ENCODE measurements at places on chromosomes 7 and 10.

DNA sequence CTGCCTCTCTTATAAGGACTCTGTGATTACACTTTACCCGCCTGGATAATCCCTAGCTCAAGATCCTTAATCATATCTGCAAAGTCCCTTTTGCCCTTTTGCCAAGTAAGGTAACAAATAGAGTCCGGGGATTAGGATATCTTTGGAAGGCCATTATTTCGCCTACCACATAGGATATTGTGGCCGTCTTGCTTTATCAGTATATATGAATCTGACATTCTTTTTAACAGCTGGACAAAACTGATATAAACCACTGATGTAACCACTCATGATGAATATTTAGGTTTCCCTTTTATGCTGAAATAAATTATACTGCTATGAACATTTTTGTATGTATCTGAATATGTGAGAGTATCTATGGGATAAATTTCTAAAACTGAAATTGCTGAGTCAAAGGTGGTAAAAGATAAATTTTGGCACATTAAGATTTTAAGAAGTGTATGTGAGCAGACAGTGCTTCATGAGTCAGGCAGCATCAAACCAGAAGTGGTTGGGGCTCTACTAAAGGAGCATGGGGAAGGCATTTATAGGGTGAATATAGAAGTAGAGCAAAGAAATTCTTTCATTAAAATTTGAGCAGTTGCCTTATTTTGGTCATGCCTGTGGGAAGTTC lies 44.7 kb downstream of the AVL9 start:
- no peak for DNase-seq

GRCh38 chr7:597348-598178 lies 77.9 kb upstream of the PDGFA start:
- DNase-seq, result no peak

- DNase-seq, result no peak
Observed at GRCh38 chr10:102408131-102408727, 10.4 kb downstream of the PSD start.

DNA sequence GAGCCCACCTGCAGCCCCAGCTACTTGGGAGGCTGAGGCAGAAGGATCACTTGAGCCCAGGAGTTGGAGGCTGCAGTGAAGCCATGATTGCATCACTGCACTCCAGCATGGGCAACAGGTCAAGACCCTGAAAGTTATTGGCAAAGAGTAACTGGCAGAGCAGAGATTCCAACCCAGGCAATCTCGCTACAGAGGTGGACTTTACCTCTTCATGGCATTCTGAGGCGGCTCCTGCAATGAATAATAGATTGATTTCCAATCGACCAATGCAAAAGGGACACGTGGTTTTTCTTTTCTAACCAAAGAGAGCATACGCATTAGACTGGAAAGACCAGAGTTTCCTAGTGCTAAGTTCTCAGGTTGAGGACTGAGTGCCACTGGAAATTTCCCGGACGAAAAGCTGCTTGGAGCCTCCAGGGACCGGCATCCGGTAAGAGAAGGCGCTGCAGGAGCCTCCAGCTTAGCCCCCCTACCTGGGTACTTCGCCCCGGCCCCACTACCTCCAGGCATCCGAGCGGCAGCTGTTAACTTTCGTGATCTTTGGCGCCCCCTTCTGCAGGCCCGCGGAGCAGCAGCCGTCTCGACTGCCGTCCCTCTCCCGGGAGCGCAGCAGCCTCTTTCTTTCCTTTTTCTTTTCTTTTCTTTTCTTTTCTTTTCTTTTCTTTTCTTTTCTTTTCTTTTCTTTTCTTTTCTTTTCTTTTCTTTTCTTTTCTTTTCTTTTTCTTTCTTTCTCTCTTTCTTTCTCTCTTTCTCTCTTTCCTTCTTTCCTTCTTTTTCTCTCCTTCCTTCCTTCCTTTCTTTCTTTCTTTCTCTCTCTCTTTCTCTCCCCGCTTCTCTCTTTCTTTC lies 4.1 kb downstream of the MBLAC1 start:
- peak; percentile 70 for DNase-seq

DNA sequence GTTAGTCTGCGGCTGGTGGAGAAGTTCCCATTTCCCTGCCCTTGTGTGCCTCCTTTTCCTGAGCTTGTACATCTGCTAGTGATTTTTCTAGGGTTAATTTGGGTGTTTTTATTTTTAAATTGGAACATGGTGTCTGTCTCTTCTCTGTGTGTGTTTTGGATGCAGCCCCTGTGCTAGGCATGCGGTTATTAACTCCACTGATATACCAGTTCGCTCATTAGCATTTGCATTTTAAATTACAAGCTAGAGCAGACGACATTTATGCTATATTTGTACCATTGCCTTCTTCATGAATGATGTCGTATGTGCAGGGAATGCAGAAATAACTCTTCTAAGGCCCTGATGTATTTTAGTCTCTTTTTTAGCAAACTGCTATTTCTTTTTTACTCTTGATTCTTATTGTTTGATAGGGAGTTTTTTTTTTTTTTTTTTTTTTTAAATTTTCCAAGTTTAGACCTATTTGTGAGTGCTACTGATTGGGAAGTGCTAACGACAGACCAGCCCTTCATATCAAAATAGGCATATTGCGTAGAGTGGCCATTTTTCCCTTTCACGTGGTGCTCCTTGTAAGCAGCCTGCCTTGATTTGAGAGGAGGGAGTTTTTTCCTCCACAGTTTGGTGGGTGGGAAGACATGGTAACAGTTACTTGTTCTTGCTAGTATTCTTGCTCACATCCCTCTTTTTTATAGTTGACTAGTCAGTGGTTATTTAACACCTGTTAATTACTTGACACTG lies 89.6 kb downstream of the LRRC4 start:
- DNase-seq, result no peak

DNA sequence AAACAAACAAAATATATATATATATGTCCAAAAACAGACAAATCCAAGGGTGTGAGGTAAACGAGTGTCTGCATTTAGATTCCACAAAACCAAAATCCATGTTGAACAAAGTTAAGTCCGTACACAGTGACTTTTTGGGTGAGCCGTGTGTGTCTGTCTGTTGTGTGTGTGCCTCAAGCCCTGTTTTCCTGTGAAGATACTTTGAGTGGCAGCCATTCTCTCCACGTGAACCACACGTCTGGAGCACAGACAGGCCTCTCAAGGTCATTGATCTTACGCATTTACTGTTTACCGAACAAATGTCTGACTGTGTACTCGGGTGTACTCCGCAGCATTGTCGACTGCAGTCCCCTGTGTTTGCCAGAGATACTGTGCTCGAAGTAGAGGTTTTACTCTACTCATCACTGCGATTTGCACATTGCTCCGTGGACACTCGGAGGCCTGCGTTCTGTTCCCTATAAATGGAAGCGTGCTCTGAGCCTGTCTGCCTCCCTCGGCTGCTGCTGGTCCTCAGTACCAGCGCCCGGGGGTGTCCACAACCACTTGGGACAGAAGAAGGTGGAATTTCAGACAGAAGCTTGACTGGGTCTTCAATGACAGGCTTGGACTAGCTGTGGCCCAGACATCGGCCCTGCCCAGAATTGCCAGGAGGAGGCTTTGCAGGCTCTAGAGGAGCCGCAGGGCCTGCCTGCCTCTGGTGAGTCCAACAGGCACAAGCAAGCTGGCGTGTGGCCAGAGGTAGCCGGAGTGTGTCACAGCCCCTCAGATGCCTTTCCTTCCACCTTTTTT lies 22.1 kb downstream of the CYP17A1 start:
- DNase-seq, result no peak

DNA sequence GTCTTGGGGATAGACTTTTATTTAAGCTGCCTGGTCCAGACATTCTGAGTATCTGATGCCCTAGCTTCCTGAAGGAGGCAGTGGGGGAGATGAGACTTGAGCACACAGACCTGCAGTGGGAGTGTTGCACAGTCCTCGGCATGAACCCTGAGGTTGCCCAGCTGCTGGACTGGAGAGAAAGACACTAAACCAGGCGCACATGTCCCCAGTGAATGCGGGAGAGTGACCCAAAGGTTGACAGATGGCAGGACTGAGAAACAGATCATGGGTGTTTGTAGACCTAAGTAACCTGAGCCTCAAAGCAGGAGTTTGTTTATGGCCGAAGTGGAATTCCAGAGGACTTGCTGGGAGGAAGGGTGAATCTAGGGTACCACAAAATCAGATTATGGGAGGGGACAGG lies 15.7 kb upstream of the MSRB2 start:
- DNase-seq, result no peak

DNA sequence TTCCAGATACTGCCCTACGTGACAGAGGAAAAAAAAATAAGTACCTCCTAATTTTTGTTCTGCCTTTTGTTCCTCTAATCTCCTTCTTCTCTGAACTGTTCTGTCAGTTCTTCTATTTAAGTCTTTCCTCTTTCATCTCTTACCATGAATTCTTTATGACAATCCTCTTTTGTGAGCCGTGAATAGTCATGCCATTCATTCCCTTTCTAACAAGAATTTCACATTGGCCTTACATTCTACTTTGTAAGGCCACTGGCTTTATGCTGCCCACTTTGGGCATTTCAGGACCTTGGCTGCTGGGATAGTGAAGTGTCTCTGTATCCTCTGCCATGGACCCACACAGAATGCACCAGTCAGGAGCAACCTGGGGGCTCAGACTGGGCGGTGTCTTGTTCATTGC lies 52.9 kb downstream of the ATOH7 start:
- DNase-seq, result no peak

- no peak for DNase-seq
Observed at GRCh38 chr10:33302208-33302829, 32.1 kb downstream of the NRP1 start.

DNA sequence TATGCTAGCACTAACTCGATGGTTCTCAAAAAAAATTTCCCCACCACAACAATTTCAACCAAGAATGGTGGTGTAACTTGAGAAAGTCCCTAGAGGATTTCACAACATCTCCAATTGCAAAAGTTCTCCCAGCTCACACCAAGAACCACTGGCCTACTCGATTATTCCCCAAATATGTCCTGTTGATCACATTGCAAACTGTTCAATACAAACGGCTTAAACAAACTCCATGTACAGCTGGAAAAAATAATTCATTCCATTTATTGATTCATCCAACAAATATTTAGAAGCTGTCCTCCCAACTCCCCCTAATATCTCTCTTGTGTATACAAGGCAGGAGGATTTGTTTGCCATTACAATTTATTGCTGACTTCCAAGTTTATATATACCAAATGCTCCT lies 19.1 kb downstream of the TMEM176B start:
- no peak for DNase-seq

GRCh38 chr7:131008840-131009711 lies 275.1 kb upstream of the KLF14 start:
- DNase-seq, result no peak

DNA sequence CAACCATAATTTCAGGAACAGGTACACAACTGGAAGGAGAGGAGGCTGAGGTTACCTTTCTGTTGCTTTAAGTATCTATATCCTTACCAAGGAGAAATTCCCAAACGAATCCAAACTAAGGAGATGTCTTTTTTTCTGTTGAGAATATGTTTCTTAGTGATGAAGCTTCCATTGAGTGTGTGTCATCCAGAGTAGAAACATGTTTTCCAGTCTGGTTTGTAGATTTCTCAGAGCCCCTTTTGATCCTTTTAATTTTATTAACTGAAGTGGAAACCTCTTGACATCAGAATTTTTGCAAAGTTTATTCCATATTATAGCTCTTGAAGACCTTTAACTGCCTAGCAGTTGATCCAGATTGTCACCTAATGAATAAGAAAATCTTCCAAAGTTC lies 207.1 kb upstream of the FERD3L start:
- DNase-seq, result no peak

DNA sequence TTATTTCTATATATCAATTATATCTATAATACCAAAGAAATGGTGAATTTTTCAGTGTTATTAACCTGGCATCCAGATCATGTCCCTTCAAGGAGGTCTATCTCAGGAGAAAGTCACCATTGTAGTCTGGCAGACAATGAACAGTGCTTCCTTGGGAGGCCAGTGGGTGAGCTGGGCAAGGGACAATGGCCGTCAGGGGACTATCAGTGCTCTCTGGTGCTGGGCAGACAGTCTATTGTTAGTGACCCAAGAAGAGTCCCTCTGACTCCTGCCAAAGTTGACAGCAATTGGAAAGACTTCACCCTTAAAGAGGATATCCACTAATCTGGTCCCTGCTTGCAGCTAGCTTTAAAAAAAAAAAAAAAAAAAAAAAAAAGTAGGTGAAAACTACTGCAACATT lies 7.1 kb downstream of the JAZF1 start:
- no peak for DNase-seq

GRCh38 chr10:71065659-71066058 lies 146.7 kb upstream of the UNC5B start:
- no peak for DNase-seq

DNA sequence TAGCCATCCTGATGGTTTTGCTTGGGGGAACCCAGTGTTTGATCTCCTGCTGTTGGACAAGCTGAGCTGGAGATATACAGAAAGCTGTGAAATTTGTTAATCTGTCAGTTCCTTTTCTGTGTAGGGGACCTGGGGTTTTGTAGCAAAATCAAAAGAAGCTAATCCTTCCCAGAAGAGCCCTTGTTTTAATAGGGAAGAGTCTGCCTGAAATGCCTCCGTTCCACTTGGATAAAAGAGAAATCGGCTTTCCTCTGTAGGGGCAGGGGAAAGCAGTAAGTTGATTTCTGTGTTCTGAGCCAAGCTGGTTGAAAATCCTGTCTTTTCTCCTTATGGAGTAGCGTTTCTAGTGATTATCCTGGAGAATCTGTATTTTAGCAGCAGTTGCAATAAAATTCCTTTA lies 472.6 kb downstream of the SORCS3 start:
- no peak for DNase-seq

DNA sequence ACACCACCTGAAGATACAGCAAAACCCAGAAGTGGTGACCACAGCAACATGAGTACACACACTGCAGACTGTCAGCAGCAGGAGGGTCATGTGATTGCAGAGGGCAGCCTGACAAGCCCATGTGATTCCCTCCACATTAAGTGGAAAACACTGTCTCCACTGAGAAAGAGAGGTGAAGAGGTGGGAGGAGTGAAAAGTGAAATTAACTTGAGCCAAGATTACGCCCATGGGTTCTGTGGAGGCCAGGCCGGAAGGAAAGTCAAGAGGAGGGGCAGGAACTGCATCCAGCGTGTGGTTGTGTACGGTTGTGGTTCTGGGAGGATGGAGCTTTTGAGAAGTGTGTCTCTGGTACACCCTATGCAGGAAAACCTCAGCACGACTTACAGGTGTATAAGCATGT lies 138.5 kb downstream of the PLXNA4 start:
- no peak for DNase-seq

DNA sequence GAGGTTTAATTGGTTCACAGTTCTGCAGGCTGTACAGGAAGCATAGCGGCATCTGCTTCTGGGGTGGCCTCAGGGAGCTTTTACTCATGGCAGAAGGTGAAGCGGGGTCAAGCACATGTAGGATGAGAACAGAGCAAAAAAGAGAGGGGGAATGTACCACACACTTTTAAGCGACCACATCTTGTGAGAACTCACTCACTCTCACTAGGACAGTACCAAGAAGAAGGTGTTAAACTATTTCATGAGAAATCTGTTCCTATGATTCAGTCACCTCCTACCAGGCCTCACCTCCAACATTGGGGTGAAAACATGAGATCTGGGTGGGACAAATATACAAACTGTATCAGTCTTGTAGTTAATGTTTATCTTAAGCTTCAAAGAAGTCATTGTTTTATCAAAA lies 174.7 kb downstream of the GNAI1 start:
- no peak for DNase-seq

GRCh38 chr7:85274454-85274853 lies 87.6 kb upstream of the SEMA3D start:
- no peak for DNase-seq

GRCh38 chr10:86305521-86305920 lies 61.1 kb downstream of the GRID1 start:
- no peak for DNase-seq

All from NCI-H1105 (cell line).